Omental fat pad (tissue), 4 donors: ENCODE measurements at places on chromosomes 11 and 22. TPM values are rescaled to one million over a fixed set of nuclear protein-coding genes. Genes with fewer than 3 reads are reported as not detected.
A peak's percentile ranks its signal among the peaks of the same experiment; 100 is the strongest.

DNA sequence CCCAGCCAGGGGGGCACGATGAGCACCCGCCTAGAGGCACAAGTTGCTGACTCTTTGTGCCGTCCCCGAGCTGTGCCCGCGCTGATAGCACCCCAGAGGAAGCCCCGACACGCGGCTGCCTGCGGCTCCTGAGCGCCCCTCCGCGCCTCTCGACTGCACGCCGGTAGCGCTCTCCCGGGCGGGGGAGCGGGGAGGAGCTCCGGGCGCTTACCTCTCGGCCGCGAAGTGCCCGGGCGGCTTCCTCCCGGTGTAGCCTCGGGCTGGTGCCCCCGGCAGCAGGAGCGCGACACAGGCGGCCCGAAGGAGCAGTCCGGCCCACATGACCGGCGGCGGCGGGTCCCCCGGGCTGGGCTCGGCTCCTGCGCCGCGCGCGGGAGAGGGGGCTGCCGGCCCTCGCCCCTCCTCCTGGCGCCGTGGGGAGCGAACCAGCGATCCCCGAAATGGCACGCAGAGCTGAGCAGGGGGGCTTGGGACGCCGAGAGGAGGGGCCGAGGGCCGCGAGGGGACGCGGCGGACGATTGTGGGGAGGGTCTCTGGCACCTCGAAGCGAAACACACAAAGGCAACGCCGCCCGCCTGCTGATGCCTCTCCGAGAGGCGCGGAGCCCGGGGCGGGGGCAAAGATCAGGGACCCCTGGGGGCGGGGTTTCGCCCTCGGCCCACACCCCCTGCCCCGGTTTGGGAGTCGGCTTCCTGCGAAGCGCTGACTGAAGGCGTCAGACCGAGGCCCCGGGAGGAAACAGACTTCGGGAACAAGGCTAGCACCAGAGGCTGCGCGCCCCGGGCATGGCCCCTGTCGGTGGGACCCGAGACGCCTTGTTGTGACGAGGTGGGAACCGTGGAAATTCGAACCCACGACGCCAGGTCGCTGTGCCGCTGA is at the start of gene VWCE:
TSS of gene VWCE (minus strand) at position 600 of the 879 bp plus-strand sequence. CDS start at position 321, 279 bp downstream.
- no peak for DNase-seq

RAB3IL1 gene
- 20.6 TPM for total RNA-seq

LYVE1 gene
- 321 TPM for total RNA-seq

ABCC8 gene
- not detected for total RNA-seq

DNA sequence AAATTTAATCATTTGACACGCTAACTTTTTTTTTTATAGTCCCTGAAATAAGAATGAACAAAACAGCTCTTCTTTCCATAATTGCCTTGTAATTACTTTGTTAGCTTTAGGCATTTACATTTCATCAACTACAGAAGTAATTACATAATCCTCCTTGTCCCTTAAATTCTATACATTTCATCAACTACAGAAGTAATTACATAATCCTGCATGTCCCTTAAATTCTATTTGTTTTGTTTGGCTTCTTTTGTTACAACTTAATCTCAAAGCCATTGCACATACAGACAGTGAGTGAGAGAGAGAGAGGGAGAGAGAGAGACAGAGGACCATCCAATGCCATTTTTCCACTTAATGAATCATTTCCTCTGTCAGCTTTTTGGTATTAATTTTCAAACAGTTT is 873.2 kb downstream of the METTL15 start:
- no peak for DNase-seq

TMEM191B gene
- not detected for total RNA-seq

DNA sequence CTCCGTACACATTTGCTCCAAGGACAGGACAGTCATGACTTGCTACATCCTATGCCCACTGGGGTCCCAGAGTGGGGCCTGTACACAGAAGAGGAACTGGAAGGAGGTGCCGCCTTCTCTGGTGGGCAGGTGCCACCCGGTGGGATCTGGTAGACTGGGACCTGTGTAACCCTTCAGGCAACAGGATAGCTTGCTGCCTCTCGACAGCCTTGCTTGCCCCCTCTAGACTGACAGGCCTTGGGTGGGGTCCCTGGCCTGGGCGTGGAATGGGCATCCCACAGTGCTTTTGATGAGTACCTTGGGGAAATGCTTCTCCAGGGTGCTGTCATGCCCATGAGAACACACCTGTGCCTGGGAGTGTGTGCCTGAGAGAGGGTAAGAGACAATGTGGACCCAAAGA is 15.8 kb downstream of the SHANK3 start:
- DNase-seq: peak; percentile 7

PHLDA2 gene
- 10.2 TPM for total RNA-seq

DNA sequence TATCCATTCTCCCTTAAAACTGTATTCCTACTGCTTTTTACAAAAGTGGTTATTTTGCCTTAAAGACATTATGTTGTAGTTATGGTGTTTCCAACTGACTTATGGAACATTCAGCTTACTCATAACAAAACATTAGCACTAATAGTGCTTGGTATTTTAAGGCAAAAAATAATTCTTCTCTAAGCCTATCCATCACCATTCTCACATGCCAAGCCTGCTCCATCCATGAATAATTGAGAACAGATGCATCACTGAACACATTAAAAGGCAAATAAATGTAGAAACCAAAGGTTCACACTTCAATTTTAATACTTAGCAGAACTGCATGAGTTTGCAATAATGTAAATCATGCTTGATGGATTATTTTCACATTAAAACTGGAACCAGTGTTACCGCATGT is 42.3 kb upstream of the DDI1 start:
- DNase-seq: no peak

DNA sequence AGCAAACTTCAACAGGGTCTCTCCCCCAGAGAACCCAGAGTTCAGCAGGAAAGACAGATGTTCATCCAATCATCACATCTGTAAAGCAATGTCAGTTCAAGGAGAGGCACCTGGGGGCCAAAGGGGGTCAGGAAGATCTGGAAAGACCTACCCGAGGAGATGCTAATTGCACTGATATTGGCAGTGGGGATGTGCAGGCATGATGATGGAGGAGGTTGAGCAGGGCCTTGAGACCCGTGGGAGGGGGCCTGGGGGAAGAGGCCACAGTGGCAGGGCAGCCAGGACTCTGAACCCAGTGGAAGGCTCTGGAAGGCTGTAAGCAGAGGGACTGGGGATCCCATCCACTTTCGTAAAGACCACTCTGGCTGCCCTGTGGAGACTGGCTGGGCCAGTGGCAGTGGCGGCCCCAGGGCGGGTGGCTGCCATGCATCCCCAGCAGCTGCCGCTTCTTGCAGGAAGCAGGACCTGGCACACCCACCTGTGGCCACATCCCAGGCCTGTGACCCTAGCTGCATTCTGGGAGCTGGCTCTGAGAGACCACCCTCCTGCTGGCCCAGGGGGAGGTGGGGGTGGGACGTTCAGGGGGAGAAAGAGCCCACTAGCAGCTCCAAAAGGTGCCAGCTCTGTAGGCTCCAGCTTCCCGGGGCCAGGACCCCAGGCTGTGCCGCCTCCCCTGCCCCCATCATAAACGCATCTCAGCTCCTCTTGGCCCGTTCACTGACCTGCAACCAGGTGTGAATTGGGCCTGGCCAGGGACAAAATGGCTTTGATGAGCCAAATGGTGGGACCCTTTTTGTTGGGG is 59.9 kb upstream of the FGF3 start:
- no peak for DNase-seq

DNA sequence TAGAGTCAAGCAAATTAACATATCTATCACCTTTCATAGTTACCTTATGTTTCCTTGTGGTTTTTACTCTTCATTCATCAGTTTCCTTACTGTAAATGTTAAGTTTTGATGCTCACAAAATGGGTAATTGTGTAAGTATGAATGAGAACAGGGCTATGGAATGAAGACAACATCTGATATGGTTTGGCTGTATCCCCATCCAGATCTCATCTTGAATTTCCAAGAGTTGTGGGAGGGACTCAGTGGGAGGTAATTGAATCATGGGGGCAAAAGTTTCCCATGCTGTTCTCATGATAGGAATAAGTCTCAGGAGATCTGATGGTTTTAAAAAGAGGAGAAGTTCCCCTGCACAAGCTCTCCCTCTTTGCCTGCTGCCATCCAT is 107.6 kb downstream of the CCDC34 start:
- no peak for DNase-seq

DNA sequence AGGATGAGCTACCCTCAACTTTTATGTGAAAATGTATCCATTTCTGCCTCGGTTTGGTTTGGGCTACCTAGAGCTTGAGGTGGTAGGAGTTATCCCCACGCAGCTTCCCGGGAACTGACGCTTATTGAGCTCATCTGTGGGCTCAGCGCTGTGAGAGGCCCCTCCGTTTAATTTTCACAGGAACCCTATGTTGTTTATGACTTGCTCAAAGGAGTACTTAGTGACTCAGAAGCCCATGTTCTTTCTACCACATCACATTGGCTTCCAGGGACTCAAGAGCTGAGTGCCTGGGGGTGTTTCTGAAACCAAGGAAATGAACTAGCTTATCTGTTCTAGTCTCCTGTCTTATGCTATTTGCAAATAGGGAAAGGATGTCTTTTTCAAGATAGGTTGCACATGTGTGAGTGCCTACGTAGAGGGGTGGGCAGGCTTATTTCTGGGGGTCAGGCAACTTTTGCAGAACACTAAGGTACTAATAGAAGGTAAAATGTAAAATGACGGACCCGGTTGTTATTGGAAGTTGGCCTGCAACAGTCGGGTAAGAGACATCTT is 40.5 kb downstream of the MICAL2 start:
- DNase-seq: no peak

- DNase-seq: no peak
Measured at GRCh38 chr11:111439901-111440300, 60.8 kb upstream of the POU2AF1 start.

GRM5 gene
- not detected for total RNA-seq

IFITM5 gene
- not detected for total RNA-seq

SLC22A25 gene
- 0.31 TPM for total RNA-seq

- DNase-seq: no peak
Measured at GRCh38 chr11:36622431-36623136, 24.5 kb upstream of the RAG2 start.

- no peak for DNase-seq
Measured at GRCh38 chr11:73972620-73973449, 9.8 kb downstream of the UCP2 start.

DNA sequence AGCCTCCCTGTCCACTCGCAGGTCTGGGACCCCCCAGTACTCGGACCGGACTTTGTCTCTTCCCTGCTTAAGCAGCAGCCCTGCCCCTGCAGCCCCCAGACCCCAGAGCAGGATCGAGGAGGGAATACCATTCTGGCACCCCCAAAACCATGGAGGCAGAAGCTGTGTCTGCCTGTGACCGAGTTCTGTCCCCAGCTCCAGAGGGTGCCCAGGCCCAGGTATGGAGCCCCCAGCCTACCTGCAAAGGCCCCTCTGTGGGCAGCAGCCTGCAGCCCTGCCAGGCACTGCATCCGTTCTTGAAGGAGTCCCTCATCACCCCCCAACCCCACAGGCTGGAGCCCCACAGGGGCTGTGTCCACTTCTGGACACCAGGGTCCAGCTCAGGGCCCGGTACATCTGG is 163.8 kb downstream of the BRD1 start:
- no peak for DNase-seq

MLC1 gene
- total RNA-seq: not detected

PHOX2A gene
- not detected for total RNA-seq

GRCh38 chr11:128273736-128274135 is 313.6 kb downstream of the ETS1 start:
- no peak for DNase-seq

GRCh38 chr11:27904358-27905055 is 203.4 kb downstream of the KIF18A start:
- DNase-seq: no peak

P2RY2 gene
- 0.72 TPM for total RNA-seq

GRCh38 chr11:62435846-62436660 is 17.2 kb downstream of the SCGB1A1 start:
- DNase-seq: no peak

DNA sequence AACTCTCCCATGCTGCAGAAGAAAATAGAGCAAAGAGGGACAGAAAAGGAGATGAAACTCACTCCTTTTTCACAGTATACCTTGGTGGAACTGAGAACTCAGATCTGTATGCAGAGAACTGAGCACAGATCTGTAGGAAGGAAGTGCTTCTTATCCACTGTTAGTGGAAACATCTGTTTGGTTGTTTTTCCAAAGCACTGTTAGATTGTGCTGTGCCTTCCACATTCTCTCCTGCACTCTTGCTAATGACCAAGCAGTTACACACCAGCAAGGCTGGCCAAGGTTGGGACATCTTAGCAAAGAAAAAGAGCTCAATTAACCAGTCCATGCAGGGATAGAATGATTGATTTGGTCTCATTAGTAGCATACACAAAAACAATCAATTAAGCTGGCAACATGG is 20.1 kb upstream of the SIK2 start:
- no peak for DNase-seq

GRCh38 chr11:77087723-77088225 is 14.9 kb upstream of the OMP start:
- DNase-seq: no peak

SYT9 gene
- total RNA-seq: not detected

DNA sequence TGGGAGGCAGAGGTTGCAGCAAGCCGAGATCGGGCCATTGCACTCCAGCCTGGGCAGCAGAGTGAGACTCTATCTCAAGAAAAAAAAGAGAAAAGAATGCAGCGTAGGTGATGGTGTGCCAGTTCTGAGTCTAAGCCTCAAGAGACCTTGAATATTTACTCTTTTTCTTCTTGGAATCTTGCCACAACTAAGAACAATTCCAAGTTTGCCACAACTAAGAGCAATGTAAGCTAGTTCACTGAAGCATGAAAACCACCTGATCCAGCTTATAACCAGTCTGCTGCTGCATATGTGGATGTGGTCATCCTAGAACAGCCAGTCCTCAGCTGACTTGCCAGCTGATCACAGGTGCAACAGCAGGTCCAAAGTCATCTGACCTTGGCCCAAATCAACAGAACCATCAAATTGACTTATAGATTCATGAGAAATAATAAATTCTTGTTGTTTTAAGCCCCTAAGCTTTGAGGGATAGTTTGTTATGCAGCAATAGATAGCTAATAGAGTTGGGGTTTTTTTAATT is 25.4 kb upstream of the SEZ6L start:
- DNase-seq: no peak

NECTIN1 gene
- total RNA-seq: 4.3 TPM

OVOL1 gene
- total RNA-seq: not detected

DNA sequence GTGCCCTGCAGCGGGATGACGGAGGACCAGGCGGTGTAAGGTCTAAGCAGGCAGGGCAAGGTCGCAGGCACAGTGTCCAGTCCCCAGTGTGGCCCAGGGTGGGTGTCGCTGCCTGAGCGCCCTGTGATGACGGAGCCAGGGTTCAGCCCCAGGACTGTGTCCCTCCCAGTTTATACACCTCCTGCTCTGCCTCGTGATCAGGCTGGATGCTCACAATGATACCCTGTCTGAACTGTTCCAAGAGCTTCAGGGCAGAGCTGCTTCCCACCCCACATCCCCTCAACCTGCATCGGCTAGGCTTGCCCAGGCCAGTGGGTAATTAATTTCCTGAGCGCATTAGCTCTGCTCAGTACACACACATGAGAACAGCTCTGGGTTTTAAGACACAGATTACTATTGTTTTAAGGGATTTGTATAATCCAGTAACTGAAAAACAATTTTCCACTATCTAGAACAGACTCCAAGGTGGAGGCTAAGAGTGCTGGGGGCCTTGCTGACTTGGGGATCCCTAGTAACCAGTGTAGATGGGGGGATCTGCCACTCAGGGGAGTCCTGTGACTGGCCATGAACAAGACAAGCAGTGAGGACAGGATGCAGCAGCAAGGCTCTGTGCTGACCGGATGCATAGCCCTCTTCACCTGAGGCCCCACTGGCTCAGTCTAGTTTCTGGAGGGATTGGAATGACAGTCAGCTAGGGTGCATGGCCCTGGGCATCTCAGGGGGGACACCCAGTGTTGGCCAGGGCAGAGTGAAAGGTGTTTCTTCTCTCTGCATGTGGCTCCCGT is 34.1 kb downstream of the GNAZ start:
- no peak for DNase-seq
